NCI-H1694 (cell line): ENCODE measurements at places on chromosomes 2 and 18.

- peak; percentile 20 for DNase-seq
Observed at GRCh38 chr2:30504731-30505130, 57.7 kb downstream of the LCLAT1 start.

GRCh38 chr2:15142069-15142689, 419.0 kb downstream of the NBAS start:
- DNase-seq = no peak

GRCh38 chr18:45871431-45872084, 46.1 kb downstream of the SIGLEC15 start:
- no peak for DNase-seq

- no peak for DNase-seq
Observed at GRCh38 chr2:70173520-70173919, 17.3 kb downstream of the C2orf42 start.

DNA sequence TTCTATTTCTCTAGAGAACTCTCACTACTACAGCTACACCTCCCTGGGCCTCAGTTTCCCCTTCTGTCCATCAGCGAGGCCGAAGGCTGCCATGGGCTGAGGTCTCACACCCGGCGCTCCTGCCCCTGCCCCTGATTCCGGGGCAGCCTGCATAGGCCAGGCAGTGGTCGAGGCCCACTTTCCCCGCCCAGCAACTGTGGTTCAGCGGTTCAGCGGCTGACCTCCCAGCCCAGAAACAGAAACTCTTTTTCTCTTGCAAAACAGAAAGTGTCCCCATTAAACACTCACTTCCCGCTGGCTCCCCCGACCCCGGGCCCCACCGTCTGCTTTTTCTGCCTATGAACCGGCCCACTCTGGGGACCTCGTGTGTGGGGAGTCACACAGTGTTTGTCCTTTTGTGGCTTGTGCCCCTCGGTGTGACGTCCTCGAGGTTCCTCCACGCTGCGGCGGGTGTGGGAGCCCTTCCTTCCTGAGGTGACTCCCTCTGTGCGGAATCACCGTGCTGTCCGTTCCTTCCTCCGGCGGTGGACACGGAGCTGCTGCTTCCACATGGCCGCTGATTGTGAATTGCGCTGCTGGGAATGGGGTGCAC, 16.0 kb downstream of the PDCD1 start:
- no peak for DNase-seq

DNA sequence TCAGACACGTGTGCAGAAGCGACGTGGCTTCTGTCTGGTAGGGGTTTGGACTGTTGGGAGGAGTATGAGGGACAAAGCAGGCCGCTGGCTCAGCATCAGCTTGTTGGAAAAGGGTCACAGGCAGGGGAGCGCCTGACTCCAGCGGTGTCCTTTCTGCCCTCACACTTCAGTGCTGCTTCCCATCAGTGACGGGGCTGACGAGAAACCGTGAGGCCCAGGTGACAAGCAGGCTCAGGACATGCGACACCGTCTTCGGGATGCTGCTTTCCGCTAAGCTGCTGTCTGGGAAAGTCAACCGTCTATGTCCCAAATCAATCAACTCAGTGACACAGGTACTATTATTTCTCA, 90.5 kb downstream of the USP40 start:
- no peak for DNase-seq

DNA sequence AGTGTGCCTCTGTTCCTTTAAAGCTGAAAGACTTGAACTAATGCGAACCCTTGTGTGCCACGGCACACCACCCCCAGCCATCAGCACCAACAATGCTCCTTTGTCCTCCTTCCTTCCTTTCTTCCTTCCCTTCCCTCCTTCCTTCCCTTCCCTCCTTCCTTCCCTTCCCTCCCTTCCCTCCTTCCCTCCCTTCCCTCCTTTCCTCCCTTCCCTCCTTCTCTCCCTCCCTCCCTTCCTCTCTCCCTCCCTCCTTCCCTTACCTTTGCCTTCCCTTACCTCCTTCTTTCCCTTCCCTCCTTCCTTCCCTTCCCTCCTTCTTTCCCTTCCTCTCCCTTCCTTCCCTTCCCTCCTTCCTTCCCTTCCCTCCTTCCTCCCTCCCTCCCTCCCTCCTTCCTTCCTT, 208.3 kb upstream of the PXDN start:
- no peak for DNase-seq

DNA sequence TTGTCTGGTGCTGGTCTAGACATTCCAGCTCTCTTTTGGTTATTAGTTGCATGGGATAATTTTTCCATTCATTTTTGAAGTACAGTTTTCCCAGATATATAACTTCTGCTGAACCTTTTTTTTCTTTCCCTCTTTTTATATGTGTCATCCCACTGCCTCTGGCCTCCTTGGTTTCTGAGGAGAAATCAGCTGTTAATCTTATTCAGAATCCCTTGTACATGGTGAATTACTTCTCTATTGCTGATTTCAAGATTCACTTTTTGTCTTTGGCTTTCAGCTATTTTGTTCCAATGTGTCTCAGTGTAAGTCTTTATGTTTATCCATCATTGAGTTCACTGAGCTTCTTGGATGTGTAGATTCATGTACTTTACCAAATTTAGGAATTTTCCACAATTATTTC, 99.7 kb downstream of the ARHGEF4 start:
- no peak for DNase-seq

- DNase-seq = no peak
Observed at GRCh38 chr18:35084494-35085449, 43.6 kb downstream of the MAPRE2 start.

- DNase-seq = no peak
Observed at GRCh38 chr18:70423988-70424387, 135.1 kb downstream of the SOCS6 start.

DNA sequence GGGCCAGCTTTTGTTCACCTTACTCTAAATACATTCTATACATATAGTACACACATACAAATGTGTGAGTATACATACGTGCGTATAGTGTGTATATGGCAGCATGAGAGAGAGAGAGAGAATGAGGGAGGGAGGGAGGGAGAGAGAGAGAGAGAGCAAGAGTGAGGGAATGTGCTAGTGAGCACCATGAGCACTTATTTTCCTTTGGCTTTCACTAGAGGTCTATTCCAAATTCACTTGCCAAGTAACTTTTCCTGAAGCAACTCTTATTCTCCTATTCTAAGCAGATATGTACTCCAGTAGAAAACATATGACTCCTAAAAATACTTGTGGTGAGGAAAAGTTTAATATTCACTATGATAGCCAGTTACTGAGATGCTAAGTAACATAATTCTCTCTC, 85.7 kb downstream of the COBLL1 start:
- no peak for DNase-seq

DNA sequence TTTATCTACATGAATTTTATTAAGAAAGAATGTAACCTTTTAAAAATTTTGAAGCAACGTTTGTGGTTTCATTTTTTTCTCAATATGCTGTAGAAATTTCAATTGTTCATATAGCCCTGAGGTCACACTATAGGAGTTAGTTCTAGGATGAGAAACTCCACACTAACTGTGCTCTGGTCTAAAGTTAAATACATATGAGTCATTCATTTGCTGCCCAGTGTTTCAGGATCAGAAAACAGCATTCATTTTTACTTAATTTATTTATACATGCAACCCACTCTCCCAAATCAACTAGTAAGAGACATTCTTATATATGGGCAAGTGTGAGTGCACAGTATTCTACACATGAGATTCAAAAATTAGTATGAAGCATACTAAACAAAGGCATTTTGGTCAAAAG, 137.9 kb downstream of the DOCK10 start:
- no peak for DNase-seq

DNA sequence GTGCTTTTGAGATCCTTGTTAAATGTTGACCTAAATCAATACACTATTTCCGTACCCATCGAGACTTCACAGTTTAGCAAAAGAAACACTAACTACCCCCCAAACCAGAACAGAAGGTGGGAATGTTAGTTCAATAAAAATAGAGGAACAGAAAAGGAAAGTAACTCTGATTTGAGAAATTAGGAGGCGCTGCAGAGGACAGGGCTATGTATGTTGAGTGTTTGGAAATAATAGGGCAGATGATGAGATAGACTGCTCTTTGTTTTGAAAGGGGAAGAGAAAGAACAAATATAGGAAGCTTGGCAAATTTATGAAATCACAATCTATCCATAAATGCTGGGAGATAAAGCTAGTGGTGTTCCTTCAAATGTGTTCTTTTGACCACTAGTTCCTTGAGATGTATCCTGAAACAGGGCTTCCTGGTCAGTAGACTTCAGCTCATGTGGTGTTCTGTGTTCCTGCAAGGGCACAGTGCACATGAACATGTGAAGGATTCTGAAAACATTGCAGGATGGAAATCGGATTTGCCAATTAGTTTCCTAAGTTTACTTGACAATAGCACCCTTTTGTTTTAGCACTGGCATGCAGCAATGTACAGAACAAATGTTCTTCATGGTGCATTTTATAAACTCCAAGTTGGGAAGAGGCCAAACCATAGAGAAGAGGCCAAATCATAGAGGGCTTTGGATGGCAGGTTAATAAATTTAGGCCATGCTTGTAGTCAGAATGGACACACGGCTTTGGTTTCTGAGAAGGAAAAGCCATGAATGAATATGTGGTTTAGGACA, 39.8 kb downstream of the RHBDD1 start:
- no peak for DNase-seq

GRCh38 chr2:38527338-38528007, 75.3 kb downstream of the HNRNPLL start:
- no peak for DNase-seq

- DNase-seq = no peak
Observed at GRCh38 chr2:9739531-9739964, 103.7 kb upstream of the TAF1B start.

DNA sequence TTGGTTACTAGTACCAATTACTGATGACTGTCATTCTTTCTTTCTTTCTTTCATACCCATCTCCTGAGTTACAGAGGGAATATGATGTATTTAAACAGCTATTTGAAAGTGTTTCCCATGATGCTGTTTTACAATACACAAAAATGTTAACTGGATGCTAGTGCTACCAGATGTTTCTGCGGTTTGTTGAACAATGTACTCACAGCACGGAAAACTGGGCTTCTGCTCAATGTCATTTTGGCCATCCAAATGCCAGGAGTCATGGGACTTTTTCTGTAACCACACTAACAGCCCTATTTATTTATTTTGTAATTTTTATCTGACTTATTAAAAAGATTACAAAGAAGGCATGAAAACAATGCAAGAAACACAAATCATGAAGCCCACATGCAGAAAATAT, 313.8 kb downstream of the RIT2 start:
- DNase-seq = no peak

GRCh38 chr2:179605341-179605740, 256.1 kb downstream of the ZNF385B start:
- no peak for DNase-seq

GRCh38 chr18:32301361-32301760, 111.5 kb downstream of the MEP1B start:
- no peak for DNase-seq

DNA sequence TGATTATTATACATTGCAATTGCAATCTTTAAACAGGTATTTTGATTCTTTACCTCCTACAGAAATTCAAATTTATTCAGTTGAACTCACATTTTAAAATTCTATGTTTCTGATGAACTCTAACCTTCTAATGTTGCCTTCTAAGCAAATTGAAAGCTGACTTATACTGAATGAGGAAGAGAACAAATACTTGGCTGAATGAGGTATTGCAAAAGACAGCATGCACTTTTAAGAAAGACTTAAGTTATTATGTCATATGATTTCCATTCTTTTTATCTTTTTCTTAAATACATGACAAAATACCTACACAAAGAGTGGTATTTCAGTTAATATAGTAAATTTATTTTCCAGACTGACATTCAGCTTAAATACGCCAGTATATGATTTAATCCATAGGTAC, 64.7 kb downstream of the FAM228A start:
- no peak for DNase-seq

DNA sequence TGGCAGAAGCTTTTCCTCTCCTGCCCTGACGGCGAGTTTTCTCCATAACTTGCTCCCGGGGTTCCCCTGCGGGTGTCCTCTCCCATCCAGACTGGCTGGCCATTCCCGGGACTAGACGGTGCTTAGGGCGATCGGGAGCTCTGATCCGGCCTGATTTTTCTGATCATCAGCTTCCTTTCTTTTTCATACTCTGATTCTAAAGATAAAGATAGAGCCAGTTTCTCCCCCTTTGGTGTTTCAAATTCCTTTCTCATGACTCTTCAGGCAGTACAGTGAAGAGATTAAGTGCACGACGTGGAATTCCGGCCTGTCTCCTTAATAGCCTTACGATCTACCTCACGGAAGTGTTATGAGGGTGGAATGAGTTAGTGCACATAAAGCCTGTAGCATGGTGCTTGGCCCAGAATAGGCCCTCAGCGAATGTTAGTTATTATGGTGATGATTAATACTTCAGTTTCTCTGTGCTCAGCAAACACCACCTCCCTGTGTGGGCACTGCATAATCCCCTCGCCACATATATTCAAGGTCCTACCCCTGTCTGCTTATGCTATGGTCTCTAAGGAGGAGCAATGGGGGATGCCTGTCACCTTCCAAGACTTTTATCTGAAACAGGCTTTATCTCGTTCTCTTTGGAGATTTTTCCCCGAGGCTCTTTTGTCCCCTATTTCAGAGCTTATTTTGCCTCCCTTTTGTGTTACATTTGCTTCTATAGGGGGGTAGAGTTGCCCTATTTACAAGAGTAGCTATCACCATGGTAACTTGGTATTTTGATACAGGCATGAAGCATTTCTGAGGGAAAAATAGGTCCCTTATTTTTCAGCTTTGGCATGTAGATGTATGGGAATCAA, 254.8 kb downstream of the CDH2 start:
- DNase-seq = no peak

GRCh38 chr2:175837046-175837445, 165.0 kb downstream of the LNPK start:
- no peak for DNase-seq
